ENCODE measurements at places on chromosomes 16 and 17. TPM values are rescaled to one million over a fixed set of nuclear protein-coding genes. Genes with fewer than 3 reads are reported as not detected.

DNA sequence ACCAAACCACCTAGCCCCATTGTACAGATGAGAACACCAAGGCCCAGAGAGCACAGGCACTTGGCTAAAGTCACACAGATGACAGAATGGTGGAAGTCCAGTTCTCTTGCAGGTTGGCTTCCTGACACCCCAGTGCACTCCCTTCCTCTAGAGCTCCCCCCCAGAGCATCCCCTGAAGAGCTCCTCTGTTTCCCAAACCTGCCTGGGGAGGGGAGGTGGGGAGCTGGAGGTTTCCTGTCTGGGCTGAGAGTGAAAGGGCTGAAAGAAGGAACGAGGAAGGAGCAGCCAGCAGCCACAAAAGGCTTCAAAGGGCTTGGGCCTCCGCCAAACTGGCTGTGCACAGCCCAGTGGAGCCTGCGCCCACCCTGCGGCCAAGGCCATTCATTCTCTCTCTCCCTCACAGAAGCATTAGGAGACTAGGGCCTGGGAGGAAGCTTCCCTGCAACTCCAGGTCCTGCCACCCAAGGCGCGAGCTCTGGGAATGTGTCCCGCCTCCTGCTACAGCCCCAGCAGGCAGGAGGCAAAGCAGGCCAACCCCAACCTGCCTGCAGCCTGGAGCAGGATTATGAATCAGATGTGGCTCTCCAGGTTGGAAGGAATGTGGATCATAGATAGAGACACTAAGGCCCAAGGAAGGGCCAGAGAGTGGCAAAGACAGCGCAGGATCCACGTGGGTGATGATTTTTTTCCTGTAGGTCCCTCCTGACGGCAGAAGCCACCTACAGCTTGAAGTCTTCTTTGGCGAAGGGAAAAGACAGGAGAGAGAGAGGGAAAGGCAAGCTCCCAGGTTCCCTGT lies 913 bp downstream of the SLC13A5 start:
- DNase-seq = no peak

GRCh38 chr16:12546918-12547607 lies 256.6 kb downstream of the CPPED1 start:
- DNase-seq = no peak

GRCh38 chr16:89322321-89323119 lies 105.0 kb downstream of the ZNF778 start:
- DNase-seq = no peak

GRCh38 chr17:77375917-77376651 lies 235.3 kb downstream of the SEC14L1 start:
- no peak for DNase-seq

GRCh38 chr16:87506423-87507350 lies 13.9 kb upstream of the ZCCHC14 start:
- no peak for DNase-seq

Gene KCNH6
- not detected for total RNA-seq

GRCh38 chr17:61519754-61520440 lies 67.7 kb downstream of the TBX4 start:
- DNase-seq = no peak

DNA sequence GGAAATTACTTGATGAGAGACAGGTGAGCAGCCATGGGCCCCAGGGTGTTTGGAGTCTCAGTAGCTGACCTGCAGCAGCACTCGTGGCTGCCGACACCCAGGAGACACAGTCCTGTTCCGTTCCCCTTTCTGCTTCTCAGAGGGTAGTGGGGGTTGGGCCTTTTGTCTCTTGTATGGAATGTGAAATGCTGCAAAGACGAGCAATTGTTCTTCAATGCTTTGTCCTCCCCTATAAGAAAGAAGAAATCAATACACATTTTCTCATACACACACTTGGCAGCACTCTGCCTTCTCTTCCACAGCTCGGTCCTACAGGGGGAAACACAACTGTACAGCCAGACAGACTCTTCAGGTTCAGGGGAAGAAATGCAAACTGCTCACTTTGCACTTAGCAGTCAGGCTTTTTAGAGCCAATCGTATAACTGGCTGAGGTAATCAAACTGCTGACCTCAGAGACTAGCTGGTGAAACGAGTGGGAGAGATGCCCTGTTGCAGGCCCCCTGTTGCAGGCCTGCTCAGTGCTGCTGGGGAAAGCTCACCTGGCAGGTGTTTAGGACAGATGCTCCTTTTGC lies 96.7 kb downstream of the AATF start:
- DNase-seq = no peak

Gene TSR3
- 45.3 TPM for total RNA-seq

- no peak for DNase-seq
Observed at GRCh38 chr17:72268431-72268830, 147.6 kb downstream of the SOX9 start.

DNA sequence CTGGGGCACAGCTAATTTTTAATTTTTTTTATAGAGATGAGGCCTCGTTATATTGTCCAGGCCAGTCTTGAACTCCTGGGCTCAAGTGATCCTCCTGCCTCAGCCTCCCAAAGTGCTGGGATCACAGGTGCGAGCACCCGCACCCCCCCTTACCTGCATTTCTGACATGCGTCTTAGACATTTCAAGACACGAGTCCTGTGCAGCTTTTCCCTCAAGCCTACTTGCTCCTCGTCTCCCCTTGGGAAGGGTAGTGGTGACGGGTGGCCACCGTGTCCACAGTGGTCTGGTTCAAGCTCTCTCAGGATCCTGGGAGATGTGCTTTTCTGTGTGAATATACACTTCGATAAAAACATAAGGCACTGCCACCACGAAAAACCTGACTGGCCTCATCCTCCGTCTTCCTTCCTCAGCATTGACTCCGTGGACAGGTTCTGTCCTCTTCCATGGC lies 9.6 kb downstream of the CANT1 start:
- no peak for DNase-seq

Gene HS3ST4
- total RNA-seq = not detected

DNA sequence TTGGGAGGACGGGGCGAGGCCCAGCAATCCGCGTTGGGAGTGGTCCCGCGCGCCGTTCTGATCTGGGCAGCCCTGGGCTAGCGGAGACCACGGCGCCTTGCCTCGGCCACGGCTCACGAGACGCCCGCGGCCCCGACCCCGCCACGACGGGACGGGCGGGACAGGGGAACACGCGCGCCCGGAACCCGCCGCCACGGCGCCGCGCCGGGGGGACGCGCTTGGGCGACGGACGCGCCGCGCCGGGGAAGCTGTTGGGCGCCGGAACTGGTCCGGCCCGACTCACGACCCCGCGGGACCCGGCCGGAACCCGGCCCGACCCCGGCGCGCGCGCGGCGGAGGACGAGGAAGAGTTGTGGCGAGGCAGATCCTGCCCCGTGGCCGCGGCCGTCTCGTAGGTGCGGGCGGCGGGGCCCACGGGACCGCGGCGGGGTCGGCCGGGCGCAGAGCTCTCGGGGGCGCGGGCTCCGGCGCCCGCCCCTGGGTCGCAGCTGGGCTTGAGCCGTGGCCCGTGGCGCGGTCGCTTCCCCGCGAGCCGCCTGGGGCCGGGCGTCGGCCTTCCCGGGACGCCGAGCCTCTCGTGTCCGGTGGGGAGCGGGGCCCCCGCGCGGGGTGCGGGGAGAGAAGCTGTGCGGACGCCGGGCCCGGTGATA lies at the start of gene ACSF3:
TSS of gene ACSF3 (plus strand) at position 251 of the 650 bp plus-strand sequence. CDS start 6,830 bp downstream, outside the sequence.
- peak; percentile 77 for DNase-seq

Gene MYH8
- not detected for total RNA-seq

- DNase-seq = no peak
Observed at GRCh38 chr17:58254803-58255202, 16.4 kb downstream of the LPO start.

GRCh38 chr16:47753659-47754058 lies 292.5 kb downstream of the PHKB start:
- no peak for DNase-seq

DNA sequence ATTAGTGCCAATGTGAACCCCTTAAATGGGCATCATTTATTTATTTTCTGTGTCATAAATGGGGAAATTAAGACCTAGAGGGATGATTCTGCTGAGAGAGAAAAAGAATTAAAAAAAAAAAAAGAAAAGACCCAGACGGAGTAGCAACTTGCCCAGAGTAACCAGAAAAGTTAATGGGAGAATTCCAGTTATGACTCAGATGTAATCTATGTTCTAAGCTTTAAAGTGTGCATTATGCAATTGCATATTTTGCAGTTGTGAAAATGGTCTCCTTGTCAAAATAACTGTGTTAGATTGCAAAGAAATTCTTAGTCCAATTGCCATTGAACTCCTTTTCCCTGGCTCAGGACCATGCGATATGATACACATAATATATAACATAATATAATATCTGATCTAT lies 38.6 kb upstream of the TBX2 start:
- no peak for DNase-seq

GRCh38 chr16:79298894-79299799 lies 301.4 kb downstream of the MAF start:
- DNase-seq = no peak

- DNase-seq = no peak
Observed at GRCh38 chr16:787978-788398, at the start of gene RPUSD1. RPUSD1 (minus strand) TSS chr16:788381; CDS start chr16:787737, 644 bp downstream.

GRCh38 chr17:81991684-81992305 lies 14.4 kb downstream of the ASPSCR1 start:
- DNase-seq = no peak

Gene MPV17L
- 0.55 TPM for total RNA-seq

GRCh38 chr17:36214918-36215317 lies 4.1 kb downstream of the CCL4L2 start:
- DNase-seq = no peak

GRCh38 chr16:84610376-84610775 lies 7.5 kb downstream of the COTL1 start:
- DNase-seq = no peak

Data from activated B cell treated with CpG ODN at 0.5 μM for 24 hours (primary cell).